Stimulated activated CD4-positive, alpha-beta T cell treated with anti-CD3 and anti-CD28 coated beads, TNF-alpha, amount 100 ng/mL, for 24 hours (primary cell): ENCODE measurements at places on chromosomes 1 and 21.

DNA sequence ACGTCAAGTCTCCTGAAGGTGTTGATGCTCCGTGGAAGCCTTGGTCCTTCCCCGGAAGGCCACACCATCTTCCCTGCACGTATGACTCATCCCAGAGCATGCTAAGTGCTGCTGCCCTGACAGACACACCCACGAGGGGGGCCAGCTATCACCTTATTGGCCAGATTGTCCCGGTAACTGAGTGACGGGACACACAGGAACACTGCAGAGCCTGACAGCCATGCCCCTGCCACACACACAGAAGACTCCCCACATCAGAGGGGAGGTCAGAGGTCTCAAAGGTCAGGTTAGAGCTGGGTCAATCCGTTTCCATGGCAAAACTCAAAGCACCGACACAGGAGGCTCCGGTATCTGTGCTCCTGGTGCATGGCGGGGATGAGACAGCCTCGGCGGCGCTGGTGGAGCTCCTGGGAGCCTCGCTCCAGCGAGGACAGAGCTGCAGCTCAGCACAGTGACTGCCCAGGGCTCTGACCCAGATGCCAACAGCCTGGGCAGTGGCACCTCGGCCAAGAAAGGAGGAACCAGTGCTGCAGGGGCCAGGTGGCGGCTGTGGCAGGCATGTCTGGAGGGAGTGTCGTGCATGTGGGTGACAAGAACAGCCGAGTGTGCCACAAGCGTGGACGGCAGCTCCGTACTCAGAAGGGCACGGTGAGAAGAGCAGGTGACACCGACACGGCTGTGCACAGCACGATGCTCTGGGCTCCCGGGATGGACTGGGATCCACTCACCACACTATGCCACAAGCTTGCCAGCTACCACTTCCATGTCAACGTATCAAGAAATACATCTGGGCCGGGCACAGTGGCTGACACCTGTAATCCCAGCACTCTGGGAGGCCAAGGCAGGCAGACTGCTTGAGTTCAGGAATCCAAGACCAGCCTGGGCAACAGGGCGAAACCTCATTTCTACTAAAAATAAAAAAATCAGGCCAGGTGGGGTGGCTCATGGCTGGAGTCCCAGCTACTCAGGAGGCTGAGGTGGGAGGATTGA is 14.8 kb upstream of the TMEM240 start:
- no peak for DNase-seq

- no peak for DNase-seq
Measured at GRCh38 chr1:33374336-33375105, 53.6 kb upstream of the A3GALT2 start.

GRCh38 chr1:220884981-220885918 is 6.0 kb downstream of the HLX start:
- no peak for DNase-seq

DNA sequence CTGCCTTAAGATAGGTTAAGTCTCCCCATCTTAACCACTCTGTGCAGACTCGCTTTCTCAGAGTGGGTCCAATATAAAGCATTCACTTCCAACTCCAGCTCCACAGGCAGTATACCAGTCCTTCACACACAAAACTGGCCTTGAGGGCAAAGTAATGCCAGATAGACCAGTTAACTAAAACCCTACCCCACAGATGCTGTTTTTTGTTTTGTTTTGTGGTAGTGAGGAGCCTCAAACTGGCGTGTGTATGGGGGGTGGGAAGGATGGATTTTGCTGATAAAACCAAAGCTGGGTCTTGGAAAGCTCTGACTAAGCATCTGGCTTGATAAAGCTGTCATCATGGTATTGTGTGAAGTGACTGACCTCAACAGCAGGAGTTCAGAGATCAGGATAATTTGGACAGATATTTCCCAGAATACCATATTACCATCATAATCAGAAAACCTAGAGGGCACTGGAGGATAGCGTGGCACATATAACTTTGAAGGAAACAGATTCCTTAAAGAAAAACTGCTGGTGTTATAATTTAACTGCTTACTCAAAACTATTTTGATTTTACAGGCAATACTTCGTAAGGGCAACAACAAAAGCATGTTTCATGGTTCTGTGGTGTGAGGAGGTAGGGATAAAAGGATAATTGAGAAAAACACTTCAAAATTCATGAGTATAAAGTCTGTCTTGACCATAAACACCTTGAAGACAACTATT is 29.6 kb upstream of the CPLANE2 start:
- no peak for DNase-seq
